ENCODE measurements at places on chromosomes 2 and 18.

GRCh38 chr2:37349231-37349860 is 4.9 kb downstream of the QPCT start:
- DNase-seq, result no peak

DNA sequence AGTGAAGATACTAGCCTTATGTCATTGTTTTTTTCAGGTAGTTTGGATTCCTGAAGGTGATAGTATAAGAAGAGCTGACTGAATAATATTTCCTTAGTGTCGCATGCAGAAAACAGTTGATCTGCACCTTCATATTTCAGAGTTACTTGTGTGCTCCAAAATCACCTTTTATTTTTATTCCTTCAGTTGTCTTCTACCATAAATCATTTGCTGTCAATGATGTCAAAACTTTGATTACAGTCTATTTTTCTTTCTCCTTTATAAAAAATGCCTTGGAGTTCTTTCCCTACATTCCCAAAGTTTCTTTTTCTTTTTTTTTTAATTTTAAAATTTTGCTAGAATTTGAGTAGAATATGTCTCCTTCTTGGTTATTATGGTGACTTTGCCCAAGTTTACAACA is 142.3 kb downstream of the GULP1 start:
- DNase-seq, result no peak

DNA sequence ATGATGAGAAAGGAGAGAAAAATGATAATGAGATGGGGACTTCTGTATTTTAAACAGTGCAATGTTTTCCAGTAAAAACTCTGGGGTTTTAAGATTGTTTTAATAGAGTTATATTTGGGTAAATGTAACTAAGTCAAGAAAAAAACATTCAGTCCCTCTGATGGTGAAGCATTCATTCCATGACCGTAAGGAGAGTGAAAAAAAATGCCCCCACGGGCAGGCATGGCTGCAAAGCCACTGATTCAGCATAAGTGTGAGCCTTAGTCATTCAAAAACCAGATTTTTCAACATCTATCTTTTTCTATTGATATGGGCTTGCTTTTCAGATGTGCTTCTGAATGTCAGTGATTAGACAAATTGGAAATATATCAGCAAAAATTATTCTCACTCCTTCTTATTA is 957.8 kb downstream of the SLC4A3 start:
- no peak for DNase-seq

DNA sequence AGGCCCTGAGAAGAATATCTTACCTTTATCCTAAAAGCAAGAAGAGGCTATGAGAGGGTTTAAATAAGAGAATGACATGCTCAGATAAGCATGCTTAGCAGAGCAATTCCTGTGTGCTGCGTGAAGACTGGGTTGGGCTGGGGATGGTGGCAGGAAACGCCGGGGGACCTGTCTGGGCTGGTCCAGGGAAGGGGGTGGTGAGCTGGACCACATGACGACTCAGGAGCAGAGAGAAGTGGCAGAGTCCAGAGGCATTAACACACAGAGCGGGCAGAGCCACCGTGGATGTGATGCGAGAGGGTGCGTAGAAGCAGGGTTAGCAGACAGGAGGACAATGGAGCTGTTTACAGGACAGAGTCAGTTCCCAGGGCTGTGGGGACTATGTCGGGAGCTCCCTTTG is 84.5 kb downstream of the ZBTB7C start:
- no peak for DNase-seq

- no peak for DNase-seq
These were observed 35.4 kb upstream of the ITGAV start for GRCh38 chr2:186554429-186554828.

GRCh38 chr18:62767836-62768557 is 52.7 kb downstream of the PHLPP1 start:
- DNase-seq, result no peak

GRCh38 chr2:35946478-35946877 is 409.1 kb upstream of the CRIM1 start:
- no peak for DNase-seq

- no peak for DNase-seq
These were observed 12.3 kb downstream of the SCG2 start for GRCh38 chr2:223589901-223590300.

GRCh38 chr2:43054367-43054766 is 172.0 kb downstream of the ZFP36L2 start:
- DNase-seq, result no peak

GRCh38 chr2:33208400-33208799 is 261.6 kb downstream of the LTBP1 start:
- peak; percentile 24 for DNase-seq

- no peak for DNase-seq
These were observed 390.7 kb upstream of the ETAA1 start for GRCh38 chr2:67006373-67006960.

DNA sequence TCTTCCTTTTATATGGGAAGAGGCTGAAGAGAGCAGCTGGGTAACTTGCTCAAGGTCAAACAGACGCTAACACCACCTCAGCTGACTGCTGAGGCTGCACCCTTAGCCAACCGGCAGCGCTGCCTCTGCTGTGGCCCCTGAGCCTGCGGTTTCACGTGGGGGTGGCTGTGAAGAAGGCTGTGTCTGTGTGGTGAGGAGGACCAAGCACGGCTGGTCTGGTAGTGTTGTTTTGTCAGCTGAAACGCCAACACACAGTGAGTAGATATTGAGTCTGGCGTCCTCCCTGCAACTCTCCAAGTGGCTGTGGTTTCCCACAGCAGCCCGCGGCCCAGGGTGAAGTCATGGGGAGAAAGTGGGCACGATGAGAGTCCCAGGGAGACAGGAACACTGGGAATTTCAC is 69.6 kb downstream of the THNSL2 start:
- no peak for DNase-seq

DNA sequence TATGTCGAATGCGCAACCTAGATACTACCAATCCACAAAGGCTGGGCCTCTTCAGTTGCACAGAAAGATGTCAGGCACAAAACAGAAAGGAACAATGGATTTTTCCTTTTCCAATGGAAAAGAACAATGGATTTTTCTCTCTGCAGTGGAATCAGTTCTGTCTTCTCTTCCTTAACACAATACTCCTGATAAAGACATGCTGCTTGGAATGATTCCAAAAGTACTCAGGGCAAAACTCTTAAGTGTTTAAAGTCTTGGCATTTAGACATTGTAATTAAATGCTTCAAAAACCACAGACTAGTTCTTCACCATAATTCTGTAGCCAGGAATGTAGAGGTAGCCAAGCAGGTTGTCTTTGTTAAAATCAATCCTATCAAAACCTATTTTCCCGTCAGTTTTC is 46.7 kb upstream of the FLACC1 start:
- no peak for DNase-seq

- DNase-seq, result peak; percentile 8
These were observed 75.3 kb downstream of the MBD2 start for GRCh38 chr18:54149078-54149697.

- DNase-seq, result no peak
These were observed 8.7 kb upstream of the MTERF4 start for GRCh38 chr2:241110607-241111439.

- no peak for DNase-seq
These were observed 9.6 kb downstream of the ACKR3 start for GRCh38 chr2:236579048-236579745.

DNA sequence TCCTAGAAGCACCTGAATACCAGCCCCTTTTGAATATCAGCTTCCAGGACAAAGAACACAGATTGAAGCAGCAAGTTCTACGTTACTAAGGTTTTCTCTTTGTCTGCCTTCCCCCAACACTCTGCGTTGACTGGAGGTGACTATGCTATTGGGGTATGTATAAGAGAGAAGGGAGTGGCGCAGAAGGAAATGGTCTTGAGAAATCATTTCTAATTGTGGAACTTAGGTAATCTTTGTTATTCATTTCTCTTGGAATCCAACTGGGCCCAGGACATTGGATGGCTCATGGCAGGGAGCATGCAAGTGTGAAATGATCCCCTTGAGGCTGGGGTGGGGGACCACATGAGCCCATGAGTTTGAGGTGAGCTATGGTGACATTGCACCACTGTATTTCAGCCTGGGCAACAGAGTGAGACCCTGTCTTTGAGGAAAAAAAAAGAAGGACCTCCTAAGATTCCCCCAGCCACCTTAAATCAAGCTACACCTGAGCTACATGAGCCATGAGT is 29.7 kb downstream of the XDH start:
- no peak for DNase-seq

GRCh38 chr2:146040051-146040450 is 1520.1 kb upstream of the ZEB2 start:
- DNase-seq, result no peak

DNA sequence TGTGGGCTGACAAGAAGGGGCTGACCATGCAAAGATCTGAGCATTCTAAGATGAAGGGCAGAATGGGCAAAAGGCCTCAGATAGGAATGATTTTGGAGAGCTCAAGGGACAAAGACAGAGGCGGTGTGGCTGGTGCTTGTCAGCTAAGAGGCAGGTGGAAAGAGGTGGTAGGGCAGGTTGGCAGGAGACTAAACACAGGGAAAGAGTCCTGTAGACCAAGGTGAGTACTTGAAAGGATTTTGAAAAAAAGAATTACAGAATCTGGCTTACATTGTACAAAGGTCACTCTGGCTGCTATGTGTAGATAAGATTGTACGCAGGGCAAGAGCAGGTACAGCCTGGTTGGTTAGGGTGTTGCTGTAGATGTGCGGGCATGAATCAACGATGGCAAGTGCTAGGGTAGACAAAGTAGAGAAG is 50.6 kb downstream of the STK39 start:
- DNase-seq, result no peak

GRCh38 chr2:105764059-105764458 is 19.3 kb downstream of the NCK2 start:
- DNase-seq, result no peak

GRCh38 chr18:3286159-3286558 is 24.2 kb downstream of the MYL12B start:
- no peak for DNase-seq

- no peak for DNase-seq
These were observed 61.8 kb downstream of the CAB39 start for GRCh38 chr2:230774348-230774951.

- no peak for DNase-seq
These were observed 181.3 kb upstream of the HAAO start for GRCh38 chr2:42973726-42974125.

DNA sequence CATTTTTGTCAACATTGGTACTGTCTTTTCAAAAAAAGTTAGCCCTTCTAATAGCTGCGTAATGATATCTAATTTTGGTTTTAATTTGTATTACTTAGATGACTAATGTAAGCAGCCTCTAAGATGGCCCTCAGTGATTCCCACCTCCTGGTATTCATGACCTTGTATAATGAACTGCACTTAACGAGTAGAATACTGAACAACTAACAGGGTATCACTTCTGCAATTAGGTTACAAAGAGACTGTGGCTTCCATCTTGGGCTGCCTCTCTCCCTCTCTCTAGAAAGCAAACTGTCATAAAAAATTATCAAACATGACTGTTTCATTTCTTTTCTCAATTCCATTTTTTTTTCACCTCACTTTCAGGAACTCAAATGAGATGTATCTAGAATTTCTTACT is 120.9 kb downstream of the RNF152 start:
- no peak for DNase-seq

DNA sequence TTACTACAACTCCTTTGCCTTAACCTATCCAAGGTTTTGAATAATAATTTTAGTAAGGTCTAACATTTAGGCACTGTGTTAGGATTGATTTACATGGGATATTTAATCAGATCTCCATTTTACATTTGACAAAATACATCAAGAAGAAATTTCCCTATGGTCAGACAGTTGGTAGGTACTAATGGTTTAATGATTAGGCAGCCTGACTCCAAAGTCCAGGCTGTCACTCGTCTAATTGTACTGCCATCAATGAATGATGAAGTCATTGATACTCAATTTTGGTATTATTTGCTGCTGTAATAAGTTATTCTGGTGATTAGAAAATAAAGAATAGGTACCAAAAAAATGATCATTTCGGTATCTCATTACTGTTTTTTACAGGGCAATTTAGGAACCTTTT is 14.1 kb downstream of the BBS5 start:
- no peak for DNase-seq

DNA sequence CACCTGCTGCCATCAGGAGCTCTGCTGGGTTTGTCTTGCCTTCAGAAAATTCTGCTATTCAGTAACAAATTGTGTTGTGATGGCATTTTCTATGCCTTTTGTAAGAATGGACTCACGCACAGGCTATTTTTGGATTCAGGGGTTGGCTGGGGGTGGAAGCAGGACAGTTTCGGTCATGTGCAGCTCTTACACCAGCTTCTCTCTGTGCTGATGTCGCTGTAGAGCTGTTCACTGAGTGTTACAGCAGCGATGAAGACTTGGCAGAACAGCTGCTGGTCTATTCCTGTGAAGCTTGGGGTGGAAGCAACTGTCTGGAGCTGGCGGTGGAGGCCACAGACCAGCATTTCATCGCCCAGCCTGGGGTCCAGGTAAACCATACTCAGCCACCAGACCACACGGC is 49.2 kb downstream of the TRPM8 start:
- DNase-seq, result no peak

- DNase-seq, result peak; percentile 97
These were observed at the start of gene SIX2 for GRCh38 chr2:45009303-45009927. TSS of gene SIX2 (minus strand) at chr2:45009452. CDS start at chr2:45009110, 342 bp downstream.

DNA sequence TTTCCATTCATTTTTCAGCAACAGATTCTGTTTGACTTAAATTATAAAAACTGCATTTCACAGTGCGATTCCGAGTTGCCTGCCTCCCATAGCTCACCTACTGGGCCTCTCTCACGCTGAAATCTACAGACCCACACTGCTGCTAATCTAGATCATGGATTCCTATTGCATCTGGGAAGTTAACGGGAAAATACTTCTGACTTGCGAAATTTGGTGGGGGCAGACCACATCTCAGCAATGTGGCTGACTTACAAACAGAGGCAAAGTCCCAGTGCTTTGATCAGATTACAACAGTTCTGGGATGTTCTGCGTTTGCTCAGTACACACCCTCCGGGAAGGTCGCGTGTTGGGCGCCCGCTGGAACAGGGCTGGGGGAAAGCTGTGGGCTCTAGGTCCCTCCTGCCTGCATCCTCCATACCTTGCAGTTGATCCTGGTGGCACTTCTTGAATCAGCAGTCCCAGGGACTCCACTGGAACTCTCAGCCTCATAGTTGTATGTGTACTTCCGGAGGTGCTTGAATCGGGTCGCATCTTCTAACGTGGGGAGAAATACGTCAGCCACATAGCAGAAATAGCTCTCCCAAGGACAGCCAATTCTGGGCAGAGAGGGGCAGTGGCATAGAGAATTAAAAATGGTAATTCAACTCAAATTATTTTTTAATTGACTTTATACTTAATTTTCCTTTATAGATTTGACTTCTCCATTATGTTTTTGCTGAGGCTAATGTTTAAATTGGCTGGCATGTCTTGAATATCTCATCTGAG is 1.7 kb downstream of the APOB start:
- no peak for DNase-seq

GRCh38 chr2:6845312-6845711 is 20.4 kb downstream of the CMPK2 start:
- DNase-seq, result no peak

DNA sequence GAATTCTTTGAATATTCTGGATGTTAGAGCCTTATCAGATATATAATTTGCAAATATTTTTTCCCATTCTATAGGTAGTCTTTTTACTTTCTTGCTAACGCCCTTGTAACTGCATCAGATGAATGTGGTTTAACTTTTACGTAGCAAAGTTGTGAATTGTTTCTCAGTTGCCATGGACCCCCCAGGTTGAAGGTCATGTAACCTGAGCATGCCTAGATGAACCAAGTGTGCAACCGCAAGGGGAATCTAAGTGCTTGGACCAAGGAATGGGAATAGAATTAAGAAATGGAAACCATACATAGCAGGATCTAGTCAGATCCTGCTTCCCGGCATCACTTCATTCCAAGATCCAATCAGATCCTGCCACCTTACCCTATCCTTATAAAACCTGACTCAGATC is 65.1 kb upstream of the TNP1 start:
- DNase-seq, result no peak

GRCh38 chr2:238075397-238075796 is 14.6 kb downstream of the SCLY start:
- DNase-seq, result no peak

- DNase-seq, result no peak
These were observed 3.3 kb downstream of the HES6 start for GRCh38 chr2:238236571-238236970.
